ENCODE measurements at places on chromosomes 12 and 14.

DNA sequence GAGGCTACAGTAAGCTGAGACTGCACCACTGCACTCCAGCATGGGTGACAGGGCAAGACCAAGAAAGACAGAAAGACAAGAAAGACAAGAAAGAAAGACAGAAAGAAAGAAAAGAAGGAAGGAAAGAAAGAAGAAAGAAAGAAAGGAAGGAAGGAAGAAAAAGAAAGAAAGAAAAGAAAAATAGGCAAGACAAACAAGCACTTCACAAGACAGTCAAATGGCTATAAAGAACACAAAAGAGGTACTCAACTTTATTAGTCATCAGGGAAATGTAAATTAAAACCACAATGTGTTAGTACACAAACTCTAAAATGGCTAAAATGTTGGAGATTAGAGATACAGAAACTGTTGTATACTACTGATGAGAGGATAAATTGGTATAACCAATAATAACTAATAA is 6.6 kb downstream of the ATXN3 start:
- no peak for DNase-seq

- no peak for DNase-seq
These were observed 398.9 kb upstream of the CCDC196 start for GRCh38 chr14:66087231-66087630.

GRCh38 chr14:35438910-35439713 is 34.6 kb upstream of the NFKBIA start:
- no peak for DNase-seq

- DNase-seq, result no peak
These were observed 552.5 kb downstream of the LRFN5 start for GRCh38 chr14:42159138-42159537.

DNA sequence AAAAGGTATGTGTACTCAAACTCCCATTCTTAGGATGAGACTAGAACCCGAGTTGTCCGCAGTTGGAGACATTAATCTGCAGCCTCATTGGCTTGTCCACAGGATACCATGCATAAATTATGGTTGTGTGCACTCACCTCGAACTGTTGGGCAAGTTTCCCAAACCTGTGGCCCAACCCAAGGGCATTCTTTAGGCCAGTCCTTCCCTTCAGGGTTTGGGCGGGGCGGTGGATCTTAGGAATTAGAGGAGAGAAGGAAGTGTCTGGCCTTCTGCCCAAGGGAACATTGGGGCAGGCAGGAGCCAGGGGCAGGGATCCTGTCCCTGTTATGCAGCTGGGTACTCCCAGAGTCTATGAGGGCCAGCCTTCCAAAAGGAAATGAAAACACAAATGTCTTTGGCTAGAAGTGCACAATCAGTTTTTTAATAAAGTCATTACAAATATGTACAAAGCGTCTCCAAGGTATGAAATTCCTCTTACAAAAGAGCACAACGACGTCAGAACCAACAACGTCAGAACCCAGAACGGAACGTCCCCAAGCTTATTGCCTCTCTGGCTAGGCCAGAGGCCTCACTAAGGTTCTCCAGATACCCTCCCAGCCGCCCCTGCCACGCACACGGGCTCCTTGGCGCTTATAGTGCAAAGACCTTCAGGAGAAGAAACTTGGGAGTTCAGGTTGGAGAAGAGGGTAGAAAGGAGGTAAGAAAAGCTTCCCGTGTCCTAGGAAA is 25.3 kb downstream of the HRK start:
- no peak for DNase-seq

DNA sequence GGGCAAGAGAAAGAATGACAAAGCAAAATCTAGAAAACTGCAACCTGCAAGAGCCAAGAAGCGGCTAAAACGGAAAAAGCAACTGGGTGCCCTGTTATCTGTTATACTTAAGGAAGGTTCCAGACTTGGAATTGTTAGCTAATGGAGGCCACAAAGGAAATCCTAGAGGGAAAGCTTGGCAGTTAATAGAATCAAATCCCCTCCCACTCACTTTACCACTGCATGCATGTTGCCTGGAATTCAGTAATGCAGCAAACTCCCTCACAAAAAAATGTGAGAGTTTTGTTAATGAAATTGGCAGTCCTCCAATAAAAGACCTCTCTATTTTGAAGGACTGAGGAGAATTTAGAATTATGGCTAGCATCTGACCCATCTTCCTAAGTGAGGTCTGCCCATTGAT is 164.2 kb upstream of the SOX5 start:
- DNase-seq, result no peak

GRCh38 chr12:80711866-80712265 is 4.4 kb downstream of the MYF6 start:
- DNase-seq, result no peak
